T47D (cell line): ENCODE measurements at places on chromosomes 5 and 9.

GRCh38 chr9:17613758-17614157 lies 34.9 kb downstream of the SH3GL2 start:
- no peak for DNase-seq

DNA sequence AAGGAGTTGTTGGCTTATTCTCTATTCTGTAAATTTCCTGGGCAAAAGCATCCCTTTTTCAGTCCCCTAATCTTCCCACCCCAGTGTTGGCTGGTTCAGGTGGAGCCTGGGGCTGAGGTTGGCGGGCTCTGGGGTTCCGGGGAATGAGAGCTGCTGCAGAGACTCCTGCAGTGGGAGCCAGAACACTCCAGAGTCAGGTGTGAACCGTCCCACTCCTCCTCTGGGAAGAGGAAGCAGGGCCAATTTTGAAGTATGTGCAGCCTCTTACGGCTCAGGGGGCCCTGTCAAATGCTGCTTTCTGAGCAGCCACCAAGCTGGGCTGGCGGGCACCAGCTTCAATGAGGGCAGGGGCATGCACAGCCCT lies 42.8 kb downstream of the JADE2 start:
- DNase-seq = no peak

DNA sequence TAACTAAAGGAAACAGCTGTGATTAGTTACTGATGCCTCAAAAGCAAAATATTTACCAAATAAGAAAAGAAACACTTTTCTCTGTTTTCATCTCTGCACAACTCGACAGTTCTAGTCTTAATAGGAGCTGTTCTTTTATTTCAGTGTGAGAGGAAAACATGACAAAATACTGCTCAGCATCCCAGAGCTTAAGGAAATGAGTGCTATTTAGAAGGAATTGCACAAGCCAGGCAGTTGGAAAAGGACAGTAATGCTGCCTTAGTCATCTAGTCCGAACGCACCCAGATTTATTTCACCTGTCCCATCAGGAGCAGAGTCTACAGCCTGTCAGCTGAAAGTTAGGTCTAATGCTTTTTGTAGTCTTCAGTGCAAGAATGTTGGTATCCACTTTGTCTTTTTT lies 12.3 kb downstream of the ZCCHC9 start:
- DNase-seq = no peak

DNA sequence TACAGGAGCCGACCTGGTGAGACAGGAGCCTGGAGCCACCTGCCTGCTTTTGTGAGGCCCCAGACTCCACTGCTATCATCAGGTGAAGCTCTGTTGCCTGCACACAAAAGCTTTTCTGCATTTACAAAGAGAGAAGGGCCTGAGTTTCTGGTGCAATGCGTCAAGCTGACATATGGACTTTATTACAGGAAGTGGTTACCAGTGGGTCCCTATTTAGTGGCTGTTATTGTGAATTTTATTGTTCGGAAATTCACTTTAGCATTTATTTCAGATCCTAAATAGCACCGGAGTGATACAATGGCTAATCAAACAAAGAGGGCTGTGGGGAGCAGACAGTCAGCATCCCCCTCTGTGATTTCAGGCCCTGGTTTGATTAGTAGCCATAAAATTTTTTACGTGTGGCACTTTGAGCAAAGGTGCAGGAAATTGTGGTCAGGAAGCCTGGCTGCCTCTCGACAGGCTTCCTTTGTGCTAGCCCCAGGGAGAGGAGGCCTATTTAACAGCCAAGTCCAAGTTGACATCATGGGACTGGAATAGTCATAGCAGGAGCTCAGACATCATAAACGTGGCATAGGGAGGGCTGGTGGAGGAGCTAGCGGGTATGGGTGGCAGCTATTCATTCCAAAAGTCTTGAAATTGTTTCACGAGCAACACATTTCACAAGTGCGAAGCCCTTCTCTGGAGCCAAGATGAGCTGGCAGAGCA lies 8.4 kb downstream of the TGFBI start:
- no peak for DNase-seq

DNA sequence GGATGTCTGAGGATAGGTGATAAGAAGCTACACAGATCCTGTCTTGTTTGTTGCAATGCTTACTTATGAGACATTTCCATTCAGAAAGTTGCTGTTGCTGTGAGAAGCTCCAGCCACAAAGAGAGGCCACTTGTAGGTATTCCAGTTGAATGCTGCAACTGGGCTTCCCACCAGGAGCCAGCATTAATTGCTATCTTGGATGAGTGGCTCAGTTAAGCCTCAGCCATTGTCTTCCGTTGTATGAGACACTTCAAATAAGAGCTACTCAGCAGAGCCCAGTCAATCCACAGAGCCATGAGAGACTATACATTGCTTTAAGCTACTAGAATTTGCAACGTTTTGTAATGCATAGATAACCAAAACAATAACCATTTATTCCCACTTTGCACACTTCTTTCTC lies 104.3 kb upstream of the ARRDC3 start:
- no peak for DNase-seq

DNA sequence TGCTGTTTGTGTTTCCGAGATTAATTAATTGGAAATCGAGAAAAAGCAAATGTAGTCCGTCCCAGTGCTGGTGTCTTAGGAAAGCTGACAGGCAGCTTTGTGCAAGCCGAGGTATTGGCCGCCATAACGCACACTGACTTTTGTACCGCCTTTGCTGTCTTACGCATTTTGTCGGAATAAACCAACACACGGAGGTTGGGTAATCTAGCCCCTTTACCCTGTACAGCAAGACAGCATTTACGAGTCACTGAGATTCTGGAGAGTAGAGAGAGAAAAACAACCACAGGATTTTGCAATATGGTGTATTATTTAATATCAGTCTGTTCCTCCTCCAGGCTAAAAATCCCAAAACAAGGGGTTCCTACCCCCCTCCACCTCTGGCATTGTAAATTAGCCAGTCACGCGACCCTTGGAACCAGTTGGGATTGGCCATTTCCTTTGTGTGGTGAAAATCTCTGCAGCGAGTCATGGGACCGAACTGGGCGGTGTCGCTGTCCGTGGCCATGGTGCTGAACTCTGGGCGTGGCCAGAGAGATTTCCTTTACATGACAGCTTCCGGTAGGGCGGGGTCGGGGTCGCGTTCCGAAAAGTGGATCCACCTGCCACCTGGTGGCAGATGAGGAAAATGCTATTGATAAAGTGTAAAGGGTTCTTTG lies 10.3 kb upstream of the PCDHB1 start:
- DNase-seq = peak; percentile 85

GRCh38 chr5:175753536-175754402 lies 95.9 kb downstream of the HRH2 start:
- no peak for DNase-seq

- peak; percentile 42 for DNase-seq
Measured at GRCh38 chr5:142145106-142145900, 36.7 kb downstream of the NDFIP1 start.

- no peak for DNase-seq
Measured at GRCh38 chr9:123589361-123590239, 233.6 kb downstream of the CRB2 start.

DNA sequence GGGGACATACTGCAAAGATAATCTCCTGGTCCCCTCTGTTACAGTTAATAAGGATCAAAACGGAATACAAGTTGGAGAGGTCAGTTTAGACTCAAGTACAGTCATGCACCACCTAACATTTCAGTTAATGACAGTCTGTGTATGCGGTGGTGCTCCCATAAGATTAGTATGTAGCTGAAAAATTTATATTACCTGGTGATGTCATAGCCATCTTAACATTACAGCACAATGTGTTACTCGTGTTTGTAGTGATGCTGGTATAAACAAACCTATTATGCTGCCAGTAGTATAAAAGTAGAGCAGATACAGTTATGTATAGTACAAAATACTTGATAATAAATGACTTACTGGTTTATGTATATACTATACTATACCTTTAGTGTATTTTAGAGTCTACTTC lies 207.9 kb downstream of the GDNF start:
- DNase-seq = no peak

DNA sequence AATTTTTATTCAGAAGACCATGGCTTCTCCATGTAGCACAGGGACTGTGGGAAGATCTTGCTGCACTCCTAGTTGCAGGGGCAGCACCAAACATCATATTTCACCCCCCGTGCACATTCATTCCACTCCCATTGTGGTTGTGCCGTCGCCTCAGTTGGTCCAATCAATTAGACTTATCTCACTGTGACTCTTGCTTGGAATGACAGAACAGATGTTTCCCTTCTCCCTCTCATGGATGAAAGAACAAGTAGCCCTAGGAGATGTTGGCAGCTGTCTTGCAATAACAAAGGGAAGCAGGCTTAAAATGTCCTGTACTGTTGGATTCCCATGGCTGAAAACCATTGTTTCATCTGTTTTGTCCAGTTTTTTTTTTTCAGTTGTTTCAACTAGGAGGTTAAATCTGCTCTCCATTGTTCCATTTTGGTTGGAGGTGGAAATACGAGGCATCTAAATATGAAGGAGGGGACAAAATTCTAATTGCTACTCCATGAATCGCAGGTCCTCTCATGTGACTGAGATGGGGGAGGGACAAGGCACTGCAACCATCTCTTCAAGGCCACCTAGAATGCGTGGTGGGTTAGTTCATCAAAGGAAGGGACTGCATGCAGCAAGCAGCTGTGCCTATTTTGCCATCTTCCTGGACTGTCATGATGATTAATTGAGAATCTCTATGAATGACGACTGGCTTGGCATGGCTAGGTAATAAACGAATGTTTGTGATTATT lies 214.4 kb downstream of the NSG2 start:
- DNase-seq = no peak

GRCh38 chr5:111153945-111154344 lies 61.8 kb downstream of the WDR36 start:
- DNase-seq = no peak

DNA sequence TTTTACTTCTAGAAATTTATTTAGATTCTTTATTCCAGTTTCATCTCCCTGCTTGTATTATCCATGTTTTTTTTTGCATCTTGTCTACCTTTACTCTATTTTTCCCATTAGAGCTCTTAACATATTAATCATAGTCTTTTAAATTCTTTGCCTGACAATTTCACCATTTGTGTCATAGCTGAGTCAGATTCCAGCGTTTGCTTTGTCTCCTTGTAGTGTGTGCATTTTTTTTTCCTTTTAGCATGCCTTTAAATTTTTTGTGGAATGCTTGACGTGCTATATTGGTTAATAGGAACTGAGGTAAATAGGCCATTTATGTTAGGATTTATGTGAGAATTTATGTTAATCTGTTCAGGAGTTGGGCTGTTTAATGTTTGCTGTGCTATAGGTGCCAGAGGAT lies 41.8 kb upstream of the NFIL3 start:
- DNase-seq = no peak

- DNase-seq = no peak
Measured at GRCh38 chr5:169350759-169351240, 49.9 kb upstream of the SLIT3 start.

DNA sequence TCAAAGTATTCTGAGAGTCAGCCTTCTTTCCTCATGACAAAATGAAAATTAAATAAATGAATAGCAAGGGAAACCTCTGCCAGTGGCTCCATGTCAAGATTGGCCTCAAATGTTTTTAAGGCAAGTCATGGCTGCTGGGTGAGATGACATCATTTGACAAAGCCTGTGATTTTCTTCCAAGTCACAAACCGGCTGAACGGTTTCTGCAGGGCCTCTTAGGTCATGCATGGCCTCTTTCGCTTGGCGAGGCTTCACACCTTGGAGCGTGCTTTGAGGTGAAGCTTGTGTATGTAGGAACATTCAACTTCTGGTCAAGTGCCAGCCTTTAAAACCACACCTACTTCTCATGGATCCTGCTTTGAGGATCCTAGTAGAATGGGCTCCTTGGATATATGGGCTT lies 161.0 kb upstream of the ZNF618 start:
- peak; percentile 39 for DNase-seq

DNA sequence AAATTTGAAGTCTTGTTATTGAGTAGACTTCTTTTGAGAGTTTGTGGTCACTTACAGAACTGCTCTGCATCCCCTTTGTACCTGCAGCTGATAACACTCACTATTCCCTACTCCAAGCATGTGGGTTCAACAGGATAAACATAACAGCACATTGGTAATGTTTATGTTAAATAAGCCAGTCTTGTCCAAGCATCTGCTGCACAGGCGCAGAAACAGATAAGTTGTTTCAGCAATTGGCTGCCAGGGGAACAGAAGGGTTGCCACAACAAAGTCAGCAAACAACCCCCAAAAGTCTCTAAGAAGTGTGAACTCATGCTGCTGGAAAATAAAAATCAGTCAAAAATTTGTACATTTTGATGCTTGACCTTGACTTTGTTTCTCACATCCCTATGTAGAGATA lies 174.6 kb downstream of the GDNF start:
- no peak for DNase-seq

DNA sequence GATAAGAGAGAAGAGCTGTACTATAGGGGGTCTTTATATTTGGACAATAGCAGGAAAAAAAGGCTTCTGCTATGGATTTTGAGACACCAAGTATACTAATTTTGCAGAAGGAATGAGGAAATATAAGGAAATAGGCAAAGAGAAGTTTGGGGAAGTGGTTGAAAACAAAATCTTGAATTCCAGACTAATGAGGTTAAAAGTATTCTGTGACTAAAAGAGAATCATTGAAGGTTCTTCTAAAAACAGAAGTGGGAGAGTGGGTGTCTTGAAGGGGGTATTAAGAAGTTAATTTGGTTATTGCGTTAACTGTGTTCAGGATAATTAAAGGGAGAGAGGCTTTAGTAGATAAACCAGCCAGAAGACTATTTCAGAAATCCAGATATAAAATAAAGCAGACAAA lies 148.7 kb downstream of the RFK start:
- DNase-seq = no peak

DNA sequence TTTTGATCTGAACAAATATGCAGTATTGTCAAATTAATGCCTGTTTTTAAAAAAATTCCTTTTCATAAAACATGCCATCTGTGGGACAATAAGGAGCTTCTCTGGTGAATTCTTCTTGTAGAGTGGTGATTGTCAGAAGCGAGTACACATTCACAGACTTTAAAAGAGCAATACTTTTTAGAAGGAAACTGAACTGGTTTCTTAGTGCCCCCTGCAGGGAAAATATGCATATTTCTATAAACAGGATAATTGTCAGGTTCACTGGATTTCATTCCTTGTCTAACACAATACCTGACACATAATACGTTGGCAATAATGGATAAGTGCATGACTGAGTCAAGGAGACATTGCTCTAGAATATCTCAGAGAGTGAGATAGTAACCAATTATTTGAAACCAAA lies 133.7 kb downstream of the KIF4B start:
- DNase-seq = peak; percentile 73

DNA sequence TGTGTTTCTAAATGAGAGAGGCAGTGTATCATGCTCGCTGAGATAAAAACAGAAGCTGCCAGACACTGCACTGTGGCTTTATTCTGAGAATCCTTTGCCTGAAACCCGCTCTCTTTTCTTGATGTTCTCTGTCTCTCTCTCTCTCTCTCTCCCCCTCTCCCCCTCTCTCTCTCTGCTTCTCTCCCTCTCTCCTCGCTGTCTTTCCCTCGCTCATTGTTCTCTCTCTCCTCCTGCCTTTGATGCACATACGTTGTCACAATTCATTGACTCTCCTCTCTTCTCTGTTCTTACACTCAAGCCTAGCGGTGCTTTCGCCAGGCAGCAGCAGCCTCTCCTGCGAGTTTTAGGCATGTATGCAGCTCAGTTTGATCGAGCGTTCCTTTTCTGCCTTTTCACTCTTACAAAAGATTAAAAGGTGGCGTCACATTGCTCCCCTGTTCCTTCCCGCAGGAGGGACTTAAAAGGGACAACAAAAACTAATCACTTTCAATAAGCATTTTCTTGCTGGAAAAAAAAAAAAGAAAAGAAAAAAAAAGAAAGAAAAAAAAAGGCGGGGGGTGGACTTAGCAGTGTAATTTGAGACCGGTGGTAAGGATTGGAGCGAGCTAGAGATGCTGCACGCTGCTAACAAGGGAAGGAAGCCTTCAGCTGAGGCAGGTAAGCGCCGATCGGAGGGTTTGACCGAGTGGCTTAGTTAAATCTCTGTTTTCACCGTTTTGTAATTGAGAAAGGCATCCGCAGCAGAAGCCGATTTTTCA lies 717.9 kb upstream of the WWC1 start:
- peak; percentile 40 for DNase-seq
